NCI-H2029 (cell line): ENCODE measurements at places on chromosomes 3 and 15.

- DNase-seq: no peak
Measured at GRCh38 chr3:186417791-186418190, 55.8 kb upstream of the DGKG start.

DNA sequence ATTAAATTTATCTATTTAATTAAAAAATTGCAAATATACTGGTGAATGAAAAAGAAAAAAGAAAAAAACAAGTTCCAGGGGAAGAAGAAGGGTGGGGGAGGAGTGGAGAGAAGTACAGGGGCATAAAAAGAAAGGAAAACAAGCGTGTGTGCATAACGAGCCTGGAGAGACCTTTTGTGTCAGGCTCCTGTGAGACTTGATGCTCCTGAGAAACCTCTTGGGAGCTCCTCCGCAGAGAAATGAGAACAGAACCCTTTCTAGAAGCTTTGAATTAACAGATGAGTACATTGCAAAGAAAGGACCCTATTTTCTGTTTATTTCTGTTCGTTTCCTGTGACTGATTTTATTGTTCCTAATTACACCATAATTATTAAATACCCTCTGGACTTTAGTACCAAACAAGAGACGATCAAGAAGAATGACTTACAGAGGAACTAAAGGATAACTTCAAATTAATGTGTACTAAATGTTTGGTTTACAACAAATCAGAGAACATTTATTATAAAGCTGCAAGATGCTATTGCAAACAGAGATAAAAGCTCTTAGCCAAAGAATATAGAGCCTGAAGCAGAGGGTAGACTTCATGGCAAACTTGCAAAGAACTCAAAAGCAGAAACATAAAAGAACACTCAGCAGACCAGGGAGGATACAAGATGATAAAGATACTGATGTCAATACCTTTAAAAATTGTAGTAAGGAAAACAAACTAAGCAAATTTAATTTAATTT is 74.7 kb downstream of the DPPA2 start:
- no peak for DNase-seq

DNA sequence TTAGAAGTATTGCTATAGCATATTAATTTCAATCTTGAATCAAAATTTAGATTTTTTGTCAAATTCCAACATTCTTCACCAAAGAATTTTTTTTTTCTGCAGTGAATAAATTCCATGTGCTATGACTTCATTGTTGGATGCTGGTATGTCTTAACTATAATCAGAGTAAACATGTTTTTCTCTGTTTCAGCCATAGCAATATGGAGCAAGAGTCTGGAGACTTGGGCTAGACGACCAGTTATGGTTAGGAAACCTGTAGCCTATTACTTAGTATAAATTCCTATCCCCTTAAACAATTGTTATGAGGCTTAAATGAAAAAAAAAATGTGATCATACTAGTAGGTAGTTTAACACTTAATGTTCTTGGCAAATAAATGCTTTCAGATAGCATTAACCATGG is 431.9 kb upstream of the FRG2C start:
- DNase-seq: no peak

DNA sequence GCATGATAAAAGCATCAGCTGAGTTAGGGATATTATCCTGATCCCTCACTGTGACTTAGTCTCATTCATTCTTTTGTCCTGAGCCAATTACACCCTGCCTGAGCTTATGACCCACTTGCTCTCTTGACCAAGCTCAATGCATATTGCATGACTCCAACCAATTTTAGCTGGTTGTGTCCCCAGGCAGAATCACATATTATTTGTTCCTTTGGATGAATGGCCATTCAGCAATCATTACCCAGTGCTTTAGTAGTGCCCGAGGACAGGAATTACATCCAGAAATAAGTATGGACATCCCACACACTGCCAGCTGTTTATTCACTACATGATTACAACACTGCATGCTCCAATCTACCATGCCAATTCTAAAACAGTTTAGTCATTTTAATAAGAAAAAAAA is 322.5 kb downstream of the ZBBX start:
- no peak for DNase-seq

- no peak for DNase-seq
Measured at GRCh38 chr15:76108021-76108723, 48.4 kb downstream of the TMEM266 start.

DNA sequence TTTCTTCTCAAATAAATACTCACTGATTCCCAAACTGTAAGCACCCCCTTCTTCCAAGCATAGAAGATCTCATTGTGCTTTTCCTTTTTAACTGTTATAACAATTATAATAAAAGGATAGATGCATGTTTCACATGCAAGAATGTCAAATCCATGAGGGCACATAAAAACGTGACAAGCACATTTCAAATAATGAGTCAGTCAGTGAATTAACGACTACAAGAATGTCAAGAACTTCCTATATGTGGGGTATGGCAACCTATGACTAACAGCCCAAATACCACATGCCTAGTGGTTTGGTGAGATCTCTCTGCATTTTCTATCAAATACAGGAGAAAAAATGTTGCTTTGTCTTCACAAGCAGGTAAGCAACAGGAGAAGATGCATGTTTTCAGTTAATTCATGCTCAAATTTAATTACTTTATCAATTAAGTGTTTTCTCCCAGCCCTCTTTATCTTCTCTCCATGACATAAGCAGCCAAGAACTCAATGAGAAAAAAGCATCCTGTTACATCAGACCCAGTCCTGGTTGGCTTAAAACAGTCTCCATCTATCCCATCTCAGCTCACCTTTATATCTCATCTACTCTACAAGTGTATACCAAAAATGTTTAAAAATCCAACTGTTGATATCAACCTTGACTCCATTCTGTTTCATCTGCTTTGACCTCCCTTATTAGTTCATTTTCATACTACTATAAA is 181.5 kb upstream of the LMCD1 start:
- no peak for DNase-seq

GRCh38 chr3:11050666-11051323 is 58.2 kb downstream of the SLC6A1 start:
- no peak for DNase-seq

- DNase-seq: no peak
Measured at GRCh38 chr3:29281344-29282241, 722 bp downstream of the RBMS3 start.

DNA sequence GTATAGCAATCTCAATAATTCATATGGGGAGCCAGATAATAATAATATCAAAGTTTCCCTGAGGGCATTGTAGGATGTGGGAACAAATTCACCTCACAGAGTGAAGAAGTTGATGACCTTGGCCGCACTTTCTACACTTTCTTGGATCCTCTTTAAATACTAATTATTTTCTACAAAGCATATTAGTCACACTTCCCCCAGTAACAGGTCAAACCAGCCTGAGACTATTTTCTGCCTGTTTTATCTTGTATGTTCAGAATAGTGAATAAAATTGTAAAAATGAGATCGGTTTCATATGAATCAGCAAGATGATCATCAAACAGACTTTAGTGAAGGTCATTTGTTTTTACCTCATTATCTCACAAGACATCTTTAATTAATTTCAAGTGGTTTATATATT is 2.3 kb upstream of the OR5K3 start:
- DNase-seq: no peak

DNA sequence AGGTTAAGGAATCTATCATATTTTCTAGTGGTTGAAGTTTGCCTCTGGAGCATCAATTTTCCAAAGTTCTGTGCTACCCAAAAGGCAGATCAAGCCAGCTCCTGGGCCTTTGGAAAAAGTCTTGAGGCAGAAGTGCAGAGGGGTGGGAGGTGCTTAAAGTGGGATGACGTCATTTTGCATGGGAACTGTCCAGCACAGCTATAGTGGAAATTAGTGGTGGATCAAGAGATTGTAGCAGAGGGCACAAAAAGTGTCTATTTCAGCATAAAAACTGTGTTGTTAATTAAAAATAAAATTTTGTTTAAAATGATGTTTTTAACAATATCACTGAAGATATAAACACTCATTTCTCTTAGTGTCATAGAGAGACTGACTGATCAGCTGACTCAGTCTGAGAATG is 221.9 kb downstream of the LRRN1 start:
- no peak for DNase-seq

DNA sequence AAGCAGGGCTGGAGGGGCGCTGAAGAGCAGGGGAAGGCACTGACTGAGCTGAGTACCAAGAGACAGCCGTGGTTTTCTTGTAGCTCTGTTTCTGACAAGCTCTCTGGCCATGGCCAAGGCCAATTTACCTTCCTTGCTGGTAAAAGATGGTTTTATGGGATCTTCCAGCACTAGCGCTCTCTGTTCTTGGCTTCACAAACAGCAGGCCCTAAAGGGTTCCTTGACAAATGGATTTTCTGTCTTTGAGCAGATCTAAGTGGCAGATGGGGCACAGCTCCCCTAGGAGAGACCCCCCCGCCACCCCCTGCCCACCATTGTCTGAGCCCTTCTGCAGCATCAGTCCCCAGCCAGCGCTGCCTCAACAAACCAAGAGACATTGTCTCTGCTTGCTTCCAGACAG is 66.6 kb downstream of the GAP43 start:
- DNase-seq: no peak

DNA sequence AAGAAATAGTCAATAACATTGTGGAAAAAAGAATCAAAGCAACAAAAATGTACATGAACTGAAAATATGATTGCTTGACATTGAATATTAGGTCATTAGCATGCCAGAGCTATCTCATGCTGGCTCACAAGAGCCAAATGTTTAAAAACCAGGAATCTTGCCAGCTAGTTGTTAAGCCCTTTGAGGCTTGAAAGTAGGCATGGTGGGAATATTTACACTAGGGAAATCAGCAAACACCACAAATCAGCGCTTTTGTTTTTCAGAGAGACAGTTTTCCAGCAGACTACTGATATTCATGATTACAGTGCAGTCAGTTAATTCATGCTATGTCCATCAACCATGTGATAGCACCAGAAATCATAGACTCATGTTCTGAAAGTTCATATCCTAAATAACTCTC is 144.8 kb downstream of the ARPP21 start:
- DNase-seq: peak; percentile 9

DNA sequence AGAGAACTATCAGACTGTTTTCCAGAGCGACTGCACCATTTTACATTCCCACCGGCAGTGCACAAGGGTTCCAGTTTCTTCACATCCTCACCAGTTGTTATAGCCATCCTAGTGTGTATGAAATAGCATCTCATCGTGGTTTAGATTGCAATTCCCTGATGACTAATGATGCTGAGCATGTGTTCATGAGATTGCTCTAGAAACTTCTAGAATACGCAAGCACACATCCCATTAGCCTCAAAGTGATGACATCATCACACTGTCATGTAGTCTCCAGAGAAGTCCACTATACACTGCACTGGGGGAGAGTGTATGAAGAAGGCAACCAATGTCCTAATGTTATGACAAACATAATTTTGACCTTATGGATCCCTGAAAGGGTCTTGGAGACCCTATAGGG is 30.1 kb downstream of the FBLN2 start:
- no peak for DNase-seq

DNA sequence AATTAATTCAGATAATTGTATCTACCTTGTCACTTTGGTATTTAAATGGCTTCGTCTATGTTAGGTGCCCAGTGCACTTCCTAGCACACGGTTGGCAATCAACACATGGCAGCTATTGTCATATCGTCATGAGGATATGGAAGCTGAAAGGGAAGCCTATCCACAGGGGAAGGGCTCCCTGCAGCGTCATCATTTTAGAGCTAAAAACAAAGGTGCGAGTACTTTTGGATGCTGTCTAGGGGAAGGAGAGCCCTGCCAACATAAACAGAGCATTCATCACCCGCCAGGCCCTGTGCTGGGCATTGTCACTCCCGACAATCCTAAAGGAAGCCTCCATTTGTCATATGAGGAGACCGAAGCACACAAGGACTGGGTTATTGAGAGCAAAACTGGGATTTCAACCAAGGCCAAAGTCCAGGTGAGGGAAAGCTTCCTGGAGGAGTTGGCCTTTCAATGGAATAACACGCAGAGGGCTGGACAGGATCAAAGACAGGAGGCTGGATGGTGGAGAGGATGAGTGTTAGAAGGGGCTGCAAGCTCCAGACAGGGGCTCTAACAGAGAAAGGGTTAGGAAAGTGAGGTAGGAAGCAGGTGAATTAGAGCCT is 8.0 kb upstream of the PARL start:
- DNase-seq: peak; percentile 85

DNA sequence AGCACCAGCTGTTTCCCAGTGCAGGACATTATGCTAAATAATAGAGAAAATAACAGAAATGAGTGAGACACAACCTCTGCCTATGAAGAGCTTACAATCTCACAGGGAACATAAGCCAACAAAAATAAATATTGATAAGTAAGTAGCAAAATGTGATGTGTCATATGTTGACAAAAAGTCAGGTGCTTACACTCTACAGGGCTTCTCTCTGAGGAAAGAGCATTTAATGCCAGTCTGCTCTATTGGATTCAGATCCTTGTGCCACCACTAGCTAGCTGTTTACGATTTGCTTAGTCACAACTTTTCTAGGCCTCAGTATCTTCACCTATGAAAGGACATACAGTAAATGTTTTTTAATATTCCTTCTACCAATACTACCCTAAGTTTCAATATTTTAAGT is 500.9 kb upstream of the NAALADL2 start:
- no peak for DNase-seq

- DNase-seq: no peak
Measured at GRCh38 chr15:82648257-82649103, 1.3 kb upstream of the CPEB1 start.

DNA sequence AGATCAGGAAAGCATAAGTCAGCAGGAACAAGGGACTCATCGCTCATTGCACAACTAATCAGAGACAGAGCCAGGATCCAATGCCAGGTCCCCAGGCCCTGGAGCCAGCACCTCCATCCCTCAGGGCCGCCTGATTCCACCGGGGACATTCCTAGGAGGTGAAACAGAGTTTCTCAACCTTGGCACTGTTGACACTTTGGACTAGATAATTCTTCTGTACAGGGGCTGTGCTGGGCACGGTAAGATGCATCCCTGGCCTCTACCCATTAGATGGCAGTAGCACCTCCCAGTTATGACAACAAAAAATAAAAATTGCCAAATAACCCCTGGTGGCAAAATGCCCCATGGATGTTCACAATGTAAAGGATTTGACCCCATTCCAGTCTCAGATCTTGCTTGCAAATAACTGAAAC is 127.7 kb downstream of the MTHFS start:
- no peak for DNase-seq

- no peak for DNase-seq
Measured at GRCh38 chr15:45583731-45584639, 3.2 kb upstream of the BLOC1S6 start.

- DNase-seq: no peak
Measured at GRCh38 chr3:111604119-111604518, 9.0 kb upstream of the ZBED2 start.

DNA sequence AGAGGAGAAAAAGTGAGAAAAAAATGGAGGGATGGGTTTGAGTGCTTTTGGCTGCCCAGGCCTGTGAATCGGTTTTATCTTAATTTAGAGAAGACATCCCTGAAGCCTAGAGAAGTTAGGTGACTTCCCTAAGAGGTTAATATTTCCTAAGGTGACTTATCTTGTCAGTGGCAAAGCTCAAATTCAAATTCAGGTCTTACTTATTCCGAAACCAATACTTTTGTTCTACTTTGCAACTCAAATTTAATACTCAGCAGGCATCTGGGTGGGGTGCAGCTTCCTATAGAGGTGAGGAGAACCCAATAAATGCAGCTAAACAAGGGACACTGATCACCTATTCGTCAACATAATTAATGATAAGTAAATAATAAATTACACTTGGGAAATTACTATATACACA is 54.9 kb upstream of the MYRIP start:
- DNase-seq: no peak

- DNase-seq: no peak
Measured at GRCh38 chr3:36762918-36763849, 1.2 kb downstream of the DCLK3 start.

GRCh38 chr15:36363335-36363734 is 216.1 kb upstream of the CDIN1 start:
- no peak for DNase-seq

- DNase-seq: no peak
Measured at GRCh38 chr15:73681856-73682599, 2.2 kb upstream of the CD276 start.

GRCh38 chr3:140270329-140270728 is 335.3 kb downstream of the CLSTN2 start:
- no peak for DNase-seq
